ENCODE measurements at places on chromosomes 6 and 20.
A peak's percentile ranks its signal among the peaks of the same experiment; 100 is the strongest.

GRCh38 chr6:36913082-36913481 lies 27.3 kb downstream of the C6orf89 start:
- DNase-seq = no peak

DNA sequence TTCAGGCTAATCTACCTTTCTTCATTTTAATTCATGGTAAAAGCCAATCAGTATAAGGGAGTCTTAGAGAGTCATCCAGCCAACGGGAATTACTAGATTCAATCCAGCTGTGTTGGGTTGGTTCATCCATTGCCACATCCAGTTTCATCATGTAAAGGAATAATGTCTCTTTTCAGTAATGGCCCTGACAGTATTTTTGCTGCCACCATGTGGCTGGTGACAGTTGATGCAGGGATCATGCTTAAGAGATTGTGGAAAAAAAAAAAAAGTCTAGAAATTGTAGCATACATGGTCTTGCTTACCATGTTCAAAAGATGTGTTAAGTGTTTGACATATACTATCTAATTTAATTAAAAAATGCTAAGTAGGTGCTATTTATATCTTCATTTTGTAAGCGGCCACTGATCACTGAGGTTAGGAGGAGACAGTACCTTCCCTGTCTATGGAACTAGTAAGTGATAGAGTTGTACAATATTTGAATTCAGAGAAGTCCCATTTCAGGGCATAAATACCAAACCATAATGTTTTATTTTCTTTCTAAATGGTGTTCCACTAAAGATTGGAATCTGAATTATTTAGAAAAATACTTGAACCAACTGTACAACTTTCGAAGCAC lies 135.9 kb downstream of the KHDRBS2 start:
- peak; percentile 62 for DNase-seq

GRCh38 chr6:12608016-12608860 lies 108.3 kb upstream of the PHACTR1 start:
- no peak for DNase-seq

- DNase-seq = peak; percentile 90
Measured at GRCh38 chr6:71886184-71887005, at the start of gene RIMS1. TSS of gene RIMS1 (plus strand) at chr6:71886550. CDS start at chr6:71887024, 474 bp downstream.

DNA sequence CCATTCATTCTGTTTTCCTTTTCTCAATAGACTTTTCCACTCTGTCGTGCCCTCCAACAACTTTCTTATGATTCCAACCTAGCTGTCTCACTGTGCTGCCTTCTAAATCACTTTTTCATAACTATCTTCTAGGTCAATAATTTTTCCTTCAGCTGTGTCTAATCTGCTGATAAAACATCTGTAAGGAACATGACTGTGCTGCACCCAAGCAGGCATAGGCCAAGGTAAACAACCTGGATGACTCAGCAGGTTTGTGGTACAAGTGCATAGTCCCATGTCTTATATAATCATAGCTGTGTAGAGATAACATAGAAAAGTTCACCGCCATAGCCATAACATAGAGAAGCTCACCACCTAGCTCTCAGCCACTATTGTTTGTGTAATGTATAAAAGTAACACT lies 332.3 kb downstream of the PLCB1 start:
- no peak for DNase-seq
